ENCODE measurements at places on chromosomes 13 and 19.

DNA sequence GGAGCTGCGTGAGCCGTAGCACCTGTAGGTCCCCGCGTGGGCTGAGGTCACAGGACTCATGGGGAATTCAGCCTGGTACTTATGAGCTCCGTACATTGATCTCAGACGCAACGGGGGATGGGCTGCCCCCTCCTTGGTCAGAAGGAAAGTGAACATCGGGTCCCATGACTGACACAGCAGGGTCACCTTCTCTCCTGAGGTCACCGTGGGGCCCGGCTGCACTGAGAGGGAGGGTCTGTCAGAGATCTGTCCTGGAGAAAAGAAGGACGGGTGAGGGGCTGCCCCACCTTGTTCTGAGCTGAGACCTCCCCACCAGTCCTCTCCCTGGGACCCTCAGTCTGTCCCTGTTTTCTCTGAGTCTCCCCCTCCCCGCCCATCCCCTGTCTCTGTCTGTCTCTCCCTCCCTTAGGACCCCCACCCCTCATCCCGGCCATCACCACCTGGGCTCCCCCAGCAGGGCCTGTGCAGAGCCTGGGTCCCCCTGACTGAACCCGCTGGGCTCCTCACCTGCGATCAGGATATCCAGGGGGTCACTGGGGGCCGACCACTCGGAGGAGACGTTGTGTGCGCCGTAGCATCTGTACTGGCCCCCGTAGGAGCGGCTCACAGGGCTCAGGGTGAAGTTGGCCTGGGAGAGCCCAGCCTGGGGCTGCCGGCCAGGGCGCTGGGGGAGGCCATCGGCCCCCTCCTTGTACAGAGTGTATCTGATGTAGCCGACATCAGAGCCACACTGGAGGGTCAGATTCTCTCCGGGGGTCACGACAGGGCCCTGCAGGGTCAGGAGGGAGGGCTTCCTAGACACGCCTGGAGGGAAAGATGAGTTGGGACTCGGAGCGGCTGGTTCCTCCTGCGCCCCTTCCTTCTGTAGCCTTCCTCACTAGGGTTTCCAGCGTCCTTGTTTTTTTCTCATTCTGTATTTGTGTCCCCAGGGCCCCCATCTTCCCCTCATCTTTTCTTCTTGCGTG, 1.8 kb downstream of the LILRA4 start:
- DNase-seq, result no peak

DNA sequence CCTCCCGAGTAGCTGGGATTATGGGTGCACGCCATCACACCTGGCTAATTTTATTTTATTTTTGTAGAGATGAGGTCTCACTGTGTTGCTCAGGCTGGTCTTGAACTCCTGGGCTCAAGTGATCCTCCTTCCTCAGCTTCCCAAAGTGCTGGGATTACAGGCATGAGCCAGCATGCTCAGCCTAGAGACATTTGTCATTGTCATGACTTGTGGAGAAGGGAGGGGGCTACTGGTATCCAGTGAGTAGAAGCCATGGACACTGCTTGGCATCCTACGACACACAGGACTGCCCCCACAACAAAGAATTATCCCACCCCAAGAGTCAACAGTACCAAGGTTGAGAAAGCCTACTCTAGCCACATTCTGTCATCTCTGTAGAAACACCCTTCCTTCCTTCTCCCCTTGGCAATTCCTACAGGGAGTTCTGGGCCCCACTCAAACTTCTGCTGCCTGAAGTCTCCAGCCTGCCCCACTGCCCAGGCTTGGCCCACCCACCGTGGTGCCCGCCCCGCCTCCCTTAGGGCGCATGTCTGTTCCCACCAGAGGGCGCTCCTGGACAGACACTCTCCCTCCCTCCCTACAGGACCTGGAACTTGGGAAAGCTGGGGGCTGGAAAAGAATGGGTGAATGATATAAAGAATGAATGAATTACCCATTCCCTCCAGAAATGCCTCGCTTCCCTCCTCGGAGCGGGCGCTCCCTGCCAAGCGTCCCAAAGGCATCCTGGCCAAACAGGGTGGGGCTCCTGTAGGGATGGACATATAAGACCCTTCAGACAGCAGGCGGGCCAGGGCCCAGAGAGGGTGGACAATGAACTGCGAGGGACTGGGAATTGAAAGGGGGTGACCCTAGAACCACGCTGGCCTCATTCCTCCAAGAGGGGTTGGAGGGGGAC, 5.5 kb upstream of the EMP3 start:
- DNase-seq, result peak; percentile 86

- no peak for DNase-seq
Observed at GRCh38 chr13:44874886-44875630, 114.2 kb downstream of the NUFIP1 start.

GRCh38 chr19:55370305-55370988, at the start of gene IL11:
IL11 (minus strand) TSS chr19:55370463; CDS start chr19:55370310, 153 bp downstream.
- no peak for DNase-seq

DNA sequence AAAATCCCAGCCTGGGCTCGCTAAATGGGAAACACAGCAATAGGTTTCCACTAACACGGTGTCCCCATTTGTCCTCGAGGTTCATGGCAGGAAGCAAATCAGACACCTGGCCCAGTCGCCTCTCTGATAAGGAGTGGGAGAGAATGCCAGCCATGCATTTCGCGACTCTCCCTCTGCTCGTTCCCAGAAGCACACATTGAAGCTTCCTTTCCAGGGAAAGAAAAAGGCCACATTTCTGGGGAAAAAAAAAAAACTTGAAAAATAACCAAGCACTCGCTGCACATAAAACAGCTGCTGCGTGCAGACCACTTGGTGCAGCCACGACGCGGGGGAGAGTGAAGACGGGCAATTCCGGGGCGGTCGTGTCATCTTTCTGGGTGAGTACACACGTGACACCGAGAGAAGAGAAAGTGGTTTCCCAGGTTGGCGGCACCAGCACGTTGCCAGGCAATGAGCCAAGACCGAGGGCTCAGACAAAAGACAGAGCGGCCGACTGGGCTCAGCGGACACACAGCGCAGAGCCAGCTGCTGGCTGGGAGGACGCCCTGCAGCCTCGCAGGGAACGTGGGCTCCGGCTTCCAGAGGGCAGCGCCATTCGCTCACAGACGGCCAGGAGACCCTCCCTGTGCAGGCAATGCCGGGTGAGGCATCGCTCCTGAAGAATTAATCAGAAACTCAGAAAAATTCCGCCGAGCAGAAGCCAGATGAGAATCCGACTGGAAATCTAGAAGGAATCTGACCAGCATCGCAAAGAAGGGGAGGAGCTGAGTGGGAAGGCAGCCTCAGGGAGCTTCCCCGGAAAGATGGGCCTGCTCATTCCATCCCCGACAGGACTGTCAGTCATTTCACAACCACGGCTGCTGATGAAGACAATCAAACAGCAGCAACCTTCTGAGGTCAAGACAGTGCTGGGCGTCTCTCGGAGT, 83.2 kb upstream of the IRS2 start:
- DNase-seq, result no peak

DNA sequence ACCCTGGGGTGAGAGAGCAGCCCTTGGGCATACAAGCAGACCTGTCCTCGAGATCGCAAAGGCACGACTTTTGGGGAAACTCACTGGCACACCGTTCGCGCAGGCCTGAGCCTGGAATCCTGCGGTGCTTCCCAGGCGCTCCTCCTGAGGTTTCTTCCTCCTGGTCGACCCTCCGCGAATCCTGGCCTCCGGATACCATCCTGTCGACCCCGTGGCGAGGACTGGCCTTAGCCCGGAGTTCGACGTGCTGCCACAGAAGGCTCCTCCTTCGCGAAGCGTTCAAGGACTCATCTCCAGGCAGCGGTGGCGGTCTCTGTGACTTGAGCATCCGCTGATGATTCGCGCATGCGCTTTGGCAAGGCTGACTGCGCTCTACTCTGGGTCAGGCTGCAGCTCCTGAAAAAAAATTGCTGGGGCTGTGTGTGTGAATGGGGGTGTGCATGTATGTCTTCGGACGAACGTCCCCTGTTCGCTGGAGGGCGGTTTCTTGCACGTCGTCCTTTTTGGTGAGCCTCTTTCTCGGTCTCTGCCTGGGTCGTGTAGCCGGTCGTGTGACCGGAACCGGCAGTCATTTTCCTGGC, 64.4 kb upstream of the ZNF527 start:
- no peak for DNase-seq

DNA sequence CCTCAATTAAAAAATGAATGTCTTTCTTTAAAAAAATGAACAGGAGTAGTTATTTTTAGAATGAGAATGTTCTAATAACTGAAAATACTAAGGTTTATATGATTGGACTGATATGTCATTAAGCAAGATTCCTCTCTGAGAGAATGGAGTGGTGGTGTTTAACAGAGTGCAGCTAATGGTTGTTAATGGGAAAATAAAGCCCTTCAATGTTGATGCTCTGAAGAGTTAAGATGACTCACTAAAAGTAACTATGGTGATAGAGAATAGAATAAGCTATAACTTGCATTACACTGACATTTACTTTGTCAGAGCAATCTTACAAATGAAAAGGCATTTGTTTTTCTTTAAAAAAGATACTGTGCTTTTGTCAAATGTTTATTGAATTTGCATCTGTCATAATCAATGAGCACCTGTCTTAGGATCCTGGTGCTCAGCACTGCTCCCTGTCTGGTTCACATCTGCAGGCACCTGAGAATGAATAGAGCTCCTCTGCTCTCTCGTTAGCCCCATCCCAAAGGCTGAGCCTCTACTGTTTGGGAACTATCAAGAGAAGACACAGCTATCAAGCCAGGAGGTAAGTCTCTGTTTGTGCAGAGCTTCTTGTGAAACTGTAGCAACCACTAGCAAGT, 15.1 kb downstream of the PABPC3 start:
- DNase-seq, result no peak

- DNase-seq, result no peak
Observed at GRCh38 chr13:48216204-48216711, 16.7 kb upstream of the ITM2B start.

GRCh38 chr13:48403151-48403631, 9.7 kb downstream of the LPAR6 start:
- DNase-seq, result no peak

DNA sequence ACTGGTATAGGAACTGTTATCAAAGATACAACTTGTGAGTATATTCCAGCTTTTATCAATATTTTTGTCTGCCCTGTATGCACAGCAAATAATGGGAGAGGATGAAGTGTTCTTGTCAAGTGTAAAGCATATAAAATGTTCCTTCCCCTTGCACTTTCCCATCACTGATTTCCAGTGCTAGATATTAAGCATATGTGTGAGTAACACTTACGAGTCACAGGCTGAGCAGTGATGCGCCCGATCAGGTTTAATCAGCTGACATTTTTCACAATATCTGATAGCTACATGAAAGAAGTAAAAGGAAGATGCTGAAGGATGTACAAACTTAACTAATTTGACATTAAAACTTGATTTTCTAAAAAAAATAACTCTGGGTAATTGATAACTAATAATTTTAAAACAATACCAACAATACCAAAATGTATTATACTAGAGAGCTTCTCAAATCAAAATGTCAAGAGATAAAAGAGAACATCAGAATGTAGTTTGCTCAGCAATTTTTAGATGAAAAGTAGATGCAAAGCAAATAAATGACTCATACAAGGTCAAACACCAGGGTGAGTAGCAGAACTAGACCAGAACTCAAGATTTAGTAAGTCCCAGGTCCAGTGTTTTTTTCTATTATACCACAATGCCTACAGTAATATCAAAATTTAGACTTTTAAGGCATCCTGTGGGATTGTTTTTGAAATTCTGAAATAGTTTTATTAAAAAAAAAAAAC, 56.4 kb downstream of the ZDHHC20 start:
- DNase-seq, result no peak

- no peak for DNase-seq
Observed at GRCh38 chr13:23637829-23638228, 67.6 kb downstream of the TNFRSF19 start.

GRCh38 chr13:112820318-112820717, 130.5 kb downstream of the ATP11A start:
- no peak for DNase-seq

DNA sequence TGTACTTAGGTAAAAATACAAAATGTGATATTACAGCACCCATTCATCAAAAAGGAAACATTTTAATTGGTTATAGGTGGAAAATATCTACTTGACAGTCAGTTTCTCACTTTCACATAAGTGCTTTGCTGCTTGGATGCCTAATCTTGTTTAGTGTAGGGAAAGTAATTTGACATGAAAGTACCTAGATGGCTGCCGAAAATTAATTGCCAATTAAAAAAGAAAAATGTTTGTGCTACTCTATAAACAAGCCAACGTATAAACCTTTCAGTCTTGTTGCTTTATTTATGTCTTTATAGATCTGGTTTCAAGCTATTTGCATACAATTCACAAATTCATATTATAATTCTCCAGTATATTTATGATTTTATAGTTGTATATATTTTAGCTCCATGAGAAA, 729.9 kb downstream of the DACH1 start:
- no peak for DNase-seq

- no peak for DNase-seq
Observed at GRCh38 chr19:51820831-51821446, 26.0 kb downstream of the FPR3 start.

DNA sequence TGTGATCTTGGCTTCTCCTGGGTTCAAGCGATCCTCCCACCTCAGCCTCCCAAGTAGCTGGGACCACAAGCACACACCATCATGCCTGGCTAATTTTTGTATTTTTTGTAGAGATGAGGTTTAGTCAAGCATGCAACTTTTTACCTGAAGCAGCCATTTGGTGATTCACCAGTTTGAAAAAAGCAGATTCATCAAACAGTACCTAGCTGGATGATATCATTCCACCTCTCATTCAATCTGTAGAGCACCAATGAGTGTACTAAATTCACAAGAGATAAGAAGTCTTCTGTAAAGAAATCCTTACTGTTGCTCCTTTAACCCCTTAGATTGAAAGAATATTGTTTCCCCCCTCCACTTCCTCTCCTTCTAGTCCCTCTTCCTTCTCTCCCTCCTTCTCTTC, 261.1 kb upstream of the RFC3 start:
- DNase-seq, result no peak

Measured in neural crest cell (in vitro differentiated cells).